ENCODE measurements at places on chromosomes 6 and 20.

- DNase-seq, result no peak
Observed at GRCh38 chr6:168355716-168356522, 36.3 kb upstream of the DACT2 start.

GRCh38 chr6:156883497-156884252, 106.5 kb downstream of the ARID1B start:
- DNase-seq, result no peak

GRCh38 chr20:58056021-58056591, 172.3 kb downstream of the ANKRD60 start:
- no peak for DNase-seq

- no peak for DNase-seq
Observed at GRCh38 chr20:23368316-23369071, 6.5 kb downstream of the GZF1 start.

- no peak for DNase-seq
Observed at GRCh38 chr20:52082612-52083011, 109.0 kb downstream of the ZFP64 start.

DNA sequence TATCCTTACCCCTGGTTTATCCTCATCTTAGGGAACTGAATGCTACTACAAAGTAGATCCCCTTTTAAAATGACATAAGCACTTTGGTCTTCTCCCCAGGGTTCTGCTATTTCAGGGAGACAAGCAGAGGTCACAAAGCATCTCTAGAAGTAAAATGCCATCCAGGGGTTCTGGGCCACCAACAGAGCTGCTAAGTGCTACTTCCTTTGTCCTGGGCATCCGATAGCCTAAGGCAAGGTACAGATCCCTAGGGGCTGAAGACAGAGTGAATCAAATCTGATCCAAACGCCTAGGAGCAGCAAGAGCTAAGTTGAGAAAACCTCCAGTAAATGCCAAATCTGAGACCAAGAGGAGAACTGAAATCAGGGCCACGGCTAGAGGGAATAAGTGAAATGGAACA, 161.2 kb downstream of the PTPRT start:
- DNase-seq, result no peak

DNA sequence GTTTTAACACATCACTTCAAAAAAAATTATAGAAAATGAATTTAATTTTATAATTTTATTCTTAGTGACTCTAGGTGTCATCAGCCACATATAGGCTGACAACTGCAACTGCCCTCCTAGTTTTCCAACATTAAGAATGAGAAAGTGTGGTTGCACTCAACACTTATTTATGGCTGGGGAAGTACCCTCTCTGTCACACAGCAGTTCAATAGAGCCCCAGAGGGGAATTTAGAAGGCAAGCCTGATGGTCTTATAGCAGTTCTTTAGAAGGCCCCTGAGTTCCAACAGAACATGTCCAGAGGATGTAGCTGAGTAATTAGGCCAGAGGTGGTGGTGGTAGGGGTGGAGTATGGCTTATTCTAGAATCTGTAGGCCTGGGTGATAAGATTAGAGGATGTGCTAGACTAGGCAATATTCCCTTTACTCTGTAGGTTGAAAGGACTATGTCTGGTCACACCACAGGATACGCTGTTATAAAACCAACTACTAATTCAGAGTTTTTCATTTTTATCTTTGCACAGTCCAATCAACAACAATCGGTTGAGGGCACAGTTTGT, 226.5 kb upstream of the CITED2 start:
- DNase-seq, result no peak

DNA sequence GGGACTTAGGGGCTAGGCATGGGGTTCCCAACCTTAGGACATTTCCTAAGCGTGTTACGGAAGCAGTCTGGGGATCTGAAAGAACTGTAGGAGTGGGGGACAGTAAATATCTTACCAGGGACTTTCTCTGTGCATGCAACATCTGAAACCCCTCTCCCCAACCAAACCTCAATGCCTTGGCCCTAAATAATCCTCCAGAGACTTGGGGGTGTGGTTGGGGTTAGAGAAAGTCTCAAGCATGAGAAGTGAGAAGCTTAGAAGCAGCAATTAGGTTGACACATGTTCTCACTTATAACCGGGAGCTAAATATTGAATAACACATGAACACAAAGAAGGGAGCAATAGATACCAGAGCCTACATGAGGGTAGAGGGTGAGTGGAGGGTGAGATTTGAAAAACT, 74.7 kb downstream of the HTR1E start:
- DNase-seq, result no peak
